Umbilical cord (tissue), 2 donors: ENCODE measurements at places on chromosomes 5 and 9. TPM values are rescaled to one million over a fixed set of nuclear protein-coding genes. Genes with fewer than 3 reads are reported as not detected.

GRCh38 chr9:73869264-73869663 is 627.9 kb upstream of the RORB start:
- DNase-seq = no peak

DNA sequence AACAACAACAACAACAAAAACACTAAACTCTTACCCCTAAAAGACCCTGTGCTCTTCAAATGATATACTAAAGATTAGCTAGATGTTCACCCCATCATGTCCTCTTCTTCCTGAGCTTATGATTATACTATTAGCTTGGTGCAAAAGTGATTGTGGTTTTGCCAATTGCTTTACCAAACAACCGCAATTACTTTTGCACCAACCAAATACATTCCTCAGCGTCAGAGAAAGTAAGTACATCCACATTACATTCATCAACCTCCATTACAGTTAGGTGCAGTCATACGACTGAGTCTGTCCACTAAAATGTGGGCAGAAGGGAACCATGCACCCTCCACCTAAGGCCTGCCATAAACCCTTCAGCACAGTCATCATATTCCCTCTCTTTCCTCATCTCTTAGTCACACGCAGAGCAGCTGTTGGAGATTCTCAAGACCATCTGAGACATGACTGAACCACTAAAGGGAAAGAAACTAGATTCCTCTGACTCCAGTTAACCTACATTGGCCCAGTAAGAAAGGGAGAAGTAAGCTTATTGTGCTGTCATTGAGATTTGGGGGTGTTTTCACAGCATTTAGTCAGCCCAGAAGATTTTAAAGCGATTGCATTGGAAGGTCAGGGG is 181.6 kb upstream of the TLE4 start:
- DNase-seq = peak; percentile 31

DNA sequence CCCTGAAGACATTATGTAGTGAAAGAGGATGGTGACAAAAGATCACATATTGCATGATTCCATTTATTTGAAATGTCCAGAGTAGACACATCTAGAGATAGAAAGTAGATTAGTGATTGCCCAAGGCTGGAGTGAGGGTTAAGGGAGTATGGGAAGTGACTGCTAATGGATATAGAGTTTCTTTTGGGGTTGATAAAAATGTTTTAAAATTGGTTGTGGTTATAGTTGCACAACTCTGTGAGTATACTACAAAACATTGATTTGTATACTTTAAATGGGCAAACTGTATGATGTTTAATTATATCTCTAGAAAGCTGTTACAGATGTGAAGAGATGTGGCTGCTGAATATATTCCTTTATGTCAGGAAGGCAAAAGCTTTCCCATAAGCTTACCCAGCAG is 202.8 kb downstream of the CCDC171 start:
- no peak for DNase-seq

- DNase-seq = no peak
Observed at GRCh38 chr5:61702784-61703183, 370.7 kb downstream of the ZSWIM6 start.

DNA sequence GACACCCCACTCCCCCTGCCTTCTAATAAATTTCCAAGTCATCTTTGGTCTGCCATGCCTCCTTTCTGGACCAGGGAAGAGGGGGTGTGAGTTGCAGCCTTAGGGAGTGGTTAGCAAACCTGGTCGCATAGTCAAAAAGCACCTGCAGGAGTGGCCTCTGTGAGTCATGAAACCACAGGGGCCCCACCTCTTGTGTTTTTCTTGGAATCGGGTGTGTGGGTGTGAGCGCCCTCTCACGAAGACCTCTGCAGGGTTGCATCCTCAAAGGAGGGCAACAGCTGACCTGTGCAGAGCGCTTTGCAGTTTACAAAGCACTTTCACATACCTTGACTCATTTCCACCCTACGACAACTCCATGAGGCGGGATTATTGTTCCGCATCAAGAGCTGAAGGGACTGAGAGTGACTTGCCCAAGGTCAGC is 36.8 kb upstream of the TEX48 start:
- DNase-seq = no peak

DNA sequence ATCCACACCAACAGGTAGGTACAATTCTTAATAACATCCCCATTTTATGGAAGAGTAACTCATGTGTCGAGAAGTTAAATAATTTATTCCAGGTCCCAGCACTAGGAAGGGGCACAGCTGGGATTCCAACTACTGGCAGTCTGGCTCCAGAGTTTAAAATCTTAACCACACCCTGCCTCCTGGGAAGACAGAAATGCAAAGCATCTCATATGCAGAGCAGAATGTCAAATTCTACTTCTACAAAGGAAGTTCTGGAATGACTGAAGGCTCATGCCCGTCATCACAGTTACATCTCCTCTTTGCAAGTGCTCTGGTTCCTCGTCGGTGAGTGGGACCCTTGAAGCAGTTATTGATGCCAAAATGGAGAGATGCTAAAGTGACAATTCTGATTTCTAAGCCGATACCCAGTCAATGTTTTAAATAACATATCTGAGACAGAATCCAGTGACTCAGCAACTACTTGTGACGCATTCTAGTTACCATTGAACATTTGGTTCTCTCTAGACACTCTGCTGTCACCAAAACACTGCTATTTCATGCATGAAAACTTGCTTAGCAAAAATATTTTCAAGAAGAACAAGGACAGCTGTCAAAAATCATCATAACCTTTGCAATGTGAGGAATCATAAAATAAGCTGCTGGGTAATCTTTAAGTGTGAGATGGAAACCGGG is 412.7 kb downstream of the CTNND2 start:
- DNase-seq = no peak

- no peak for DNase-seq
Observed at GRCh38 chr5:77947041-77947428, 170.9 kb upstream of the TBCA start.

DNA sequence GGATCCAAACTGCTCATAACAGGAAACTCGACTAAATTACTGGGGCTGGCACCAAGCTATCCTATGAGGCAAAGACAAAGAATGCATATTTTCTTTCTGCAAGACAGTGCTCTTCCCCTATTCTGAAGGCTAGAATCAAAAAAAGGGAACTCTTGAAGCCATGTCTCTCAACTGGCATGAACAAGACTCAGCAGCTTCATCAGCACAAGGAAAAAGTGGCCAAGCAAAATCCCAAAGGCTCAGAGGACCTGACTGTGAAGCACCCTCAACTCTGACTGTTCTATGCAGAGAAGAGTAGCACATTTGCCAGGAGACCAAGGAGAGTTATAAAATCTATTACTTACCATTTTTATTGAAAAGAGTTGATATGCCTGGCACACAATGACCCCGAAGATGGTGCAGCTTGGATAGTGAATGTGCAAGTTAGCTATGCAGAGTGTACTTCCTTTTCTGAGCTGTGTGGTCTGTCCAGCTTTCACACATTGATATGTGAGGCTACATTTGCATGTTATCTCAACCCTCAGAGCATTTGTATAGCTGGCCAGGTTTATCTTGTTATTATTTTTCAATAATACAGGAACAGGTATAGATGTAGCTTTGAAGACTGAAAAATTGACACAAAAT is 51.0 kb upstream of the FYB1 start:
- DNase-seq = no peak

Gene CDHR2
- not detected for total RNA-seq

Gene ECSCR
- total RNA-seq = not detected

Gene NAIP
- 49.4 TPM for total RNA-seq

Gene IL9
- not detected for total RNA-seq

Gene TAF11L11
- 0.96 TPM for total RNA-seq

Gene RGP1
- 7.0 TPM for total RNA-seq

Gene EIF4E1B
- total RNA-seq = 5.3 TPM

Gene CNTNAP3B
- 81.6 TPM for total RNA-seq

Gene LMAN2
- total RNA-seq = 175 TPM

Gene LIFR
- 82.3 TPM for total RNA-seq
